CD4-positive, alpha-beta T cell treated with Interleukin-17A for 1 hour (primary cell): ENCODE measurements at places on chromosomes 5 and 9.

- no peak for DNase-seq
Measured at GRCh38 chr9:135385793-135386192, 93.8 kb upstream of the PPP1R26 start.

GRCh38 chr5:89728750-89729149, 680.8 kb downstream of the CETN3 start:
- no peak for DNase-seq

DNA sequence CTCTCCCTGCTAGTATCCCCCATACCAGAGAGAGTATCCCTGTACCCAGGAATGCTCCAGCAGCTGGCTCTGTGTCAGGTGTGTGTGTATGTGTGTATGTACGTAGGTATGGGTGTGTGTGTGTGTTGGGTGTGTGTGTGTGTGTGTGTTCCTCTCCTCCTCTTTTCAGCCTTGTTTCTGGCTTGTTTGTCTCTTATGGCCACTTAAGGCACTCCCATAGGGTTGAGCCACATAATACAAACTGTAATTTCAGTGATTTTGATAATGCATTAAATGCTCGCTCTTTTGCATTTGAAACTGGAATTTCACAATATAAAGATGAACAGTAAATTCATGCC, 80.8 kb upstream of the SH3PXD2B start:
- no peak for DNase-seq

GRCh38 chr9:72554221-72554641, 32.8 kb downstream of the TMC1 start:
- no peak for DNase-seq

DNA sequence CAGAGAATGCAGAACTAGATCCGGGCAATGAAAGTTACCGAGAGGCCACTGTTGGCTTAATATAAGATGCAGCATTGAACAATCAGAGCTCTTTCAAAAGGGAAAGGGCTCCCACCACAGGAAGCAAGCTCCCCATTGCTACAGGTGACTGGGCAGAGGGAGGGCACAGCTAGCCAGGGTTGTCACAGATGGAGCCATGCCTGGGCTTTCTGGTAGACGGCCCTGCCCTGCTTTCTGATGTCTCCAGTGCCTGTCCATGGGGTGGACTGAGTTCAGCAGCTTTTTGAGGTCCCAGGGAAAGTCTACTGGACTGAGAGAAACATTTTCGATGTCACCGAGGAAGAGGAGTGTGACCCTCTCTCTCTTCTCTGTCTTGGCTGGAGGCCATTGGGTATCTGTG, 14.1 kb downstream of the RGS3 start:
- DNase-seq = no peak

GRCh38 chr5:53997736-53998627, 312.4 kb downstream of the ARL15 start:
- DNase-seq = no peak

GRCh38 chr9:129591916-129592315, 29.0 kb downstream of the C9orf50 start:
- DNase-seq = no peak

DNA sequence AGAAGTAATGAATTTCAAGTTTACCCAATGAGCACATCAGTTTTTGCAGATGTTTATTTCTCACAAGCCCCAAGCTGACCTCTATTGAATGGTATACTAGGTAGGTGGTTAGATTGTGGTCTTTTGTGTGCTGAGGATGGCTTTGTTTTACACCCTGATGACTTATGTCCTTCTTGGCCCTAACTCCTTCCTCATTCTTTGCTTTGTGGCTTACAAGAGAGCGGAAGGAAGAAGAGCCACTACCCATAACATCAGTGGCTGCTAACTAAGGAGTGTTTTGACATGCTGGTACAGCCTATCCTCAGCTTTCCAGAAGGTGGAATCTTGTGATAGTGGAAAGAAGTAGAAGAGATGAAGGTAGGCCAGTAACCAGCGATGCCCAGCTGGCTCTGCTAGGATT, 85.7 kb upstream of the NTRK2 start:
- DNase-seq = no peak

- no peak for DNase-seq
Measured at GRCh38 chr5:1018596-1018995, 10.0 kb downstream of the NKD2 start.

- DNase-seq = no peak
Measured at GRCh38 chr9:107942856-107943255, 453.3 kb upstream of the KLF4 start.

DNA sequence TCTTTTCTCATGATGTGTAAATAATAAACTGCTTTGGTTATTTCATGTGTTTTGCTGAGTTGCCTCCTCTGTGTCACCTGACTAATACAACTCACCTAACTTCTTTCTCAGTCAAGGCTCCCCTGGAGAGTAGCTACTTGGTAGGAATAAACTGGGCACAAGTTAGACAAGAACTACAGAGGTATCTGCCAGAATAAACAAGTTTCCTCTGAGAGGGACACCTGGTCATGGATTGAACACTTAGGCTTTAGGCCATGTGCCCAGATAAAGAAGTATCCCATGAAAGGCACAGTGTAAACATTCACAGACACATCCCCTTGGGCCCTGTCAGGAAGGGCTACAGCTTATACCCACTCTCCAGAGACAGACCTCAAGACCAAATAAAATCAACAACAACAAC, 532.5 kb downstream of the KIF4B start:
- DNase-seq = no peak

- DNase-seq = no peak
Measured at GRCh38 chr9:2469681-2470221, 151.8 kb upstream of the VLDLR start.

GRCh38 chr9:5871785-5872184, 18.9 kb upstream of the MLANA start:
- no peak for DNase-seq

GRCh38 chr9:87673446-87674120, 52.3 kb upstream of the CTSL start:
- DNase-seq = no peak

DNA sequence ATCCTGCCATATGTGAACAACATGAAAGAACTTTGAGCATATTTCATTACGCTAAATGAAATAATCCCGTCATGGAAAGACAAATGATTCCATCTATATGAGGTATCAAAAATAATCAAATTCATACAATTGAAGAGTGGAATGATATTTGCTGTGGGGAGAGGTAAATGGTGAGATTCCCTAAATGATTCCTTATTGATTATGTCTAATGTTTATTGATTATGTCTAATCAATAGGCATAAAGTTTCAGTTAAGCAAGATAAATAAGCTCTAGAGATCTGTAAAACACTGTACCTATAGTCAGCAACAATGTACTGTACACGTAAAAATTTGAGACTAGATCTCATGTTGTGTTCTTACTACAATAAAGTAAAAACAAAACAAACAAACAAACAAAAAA, 85.4 kb upstream of the MEGF10 start:
- DNase-seq = no peak

- no peak for DNase-seq
Measured at GRCh38 chr5:109964136-109964535, 274.4 kb downstream of the MAN2A1 start.

DNA sequence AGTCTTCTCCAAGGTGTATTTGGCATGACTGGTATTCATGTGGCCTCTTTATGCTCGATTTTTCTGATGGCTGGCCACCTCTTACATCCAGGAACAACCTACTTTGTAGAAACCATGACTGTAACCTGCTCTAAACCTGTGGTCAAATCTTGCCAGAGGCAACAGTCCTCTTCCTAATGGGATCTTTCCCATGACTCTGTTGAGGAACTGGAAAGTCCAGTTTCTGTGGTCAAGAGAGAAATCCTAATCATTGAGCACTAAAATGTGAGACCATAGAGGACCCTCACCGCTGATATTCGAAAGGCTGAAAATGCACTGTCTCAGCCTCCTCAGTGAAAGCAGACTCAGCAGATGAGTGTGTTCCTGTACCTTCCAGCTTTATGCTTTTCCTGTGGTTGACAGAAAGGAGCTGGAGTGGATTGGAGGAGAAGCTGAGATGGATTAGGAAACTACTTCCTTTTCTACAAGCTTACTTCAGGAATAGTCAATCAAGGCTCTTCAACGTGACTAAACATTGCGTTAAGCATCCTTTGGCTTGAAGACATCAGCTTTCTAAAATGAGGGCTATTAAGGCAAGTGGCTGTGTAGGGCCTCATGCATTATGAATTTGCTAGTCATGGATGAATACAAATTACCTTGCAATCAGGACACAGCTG, 69.7 kb upstream of the DAPK1 start:
- DNase-seq = no peak

- no peak for DNase-seq
Measured at GRCh38 chr9:10144355-10144754, 468.4 kb downstream of the PTPRD start.

DNA sequence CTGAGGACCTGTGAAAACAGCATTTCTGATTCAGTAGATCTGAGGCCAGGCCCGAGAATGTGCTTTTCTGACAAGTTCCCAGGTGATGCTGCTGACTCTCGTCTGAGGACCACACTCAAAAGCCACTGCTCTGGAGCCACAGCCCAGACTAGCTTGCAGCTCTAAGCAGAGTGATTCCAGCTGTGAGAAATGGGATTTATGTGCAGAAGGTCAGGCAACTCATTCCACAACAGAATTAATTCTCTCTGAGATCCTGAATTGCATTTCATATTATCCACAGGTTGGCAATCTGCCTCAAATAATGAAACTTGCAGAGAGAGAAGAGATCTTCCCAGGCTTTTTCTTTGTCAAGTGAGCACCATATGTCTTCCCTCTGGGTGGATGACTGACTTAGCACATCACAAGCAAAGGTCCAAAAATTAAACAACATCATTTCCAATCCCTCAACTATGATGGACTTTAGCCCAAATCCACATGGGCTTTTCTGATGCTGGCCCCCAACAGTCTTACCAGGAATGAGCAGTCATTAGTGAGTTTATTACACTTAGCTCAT, 140.2 kb downstream of the ALDH1A1 start:
- no peak for DNase-seq

GRCh38 chr5:140018096-140018481, 25.0 kb downstream of the NRG2 start:
- no peak for DNase-seq

DNA sequence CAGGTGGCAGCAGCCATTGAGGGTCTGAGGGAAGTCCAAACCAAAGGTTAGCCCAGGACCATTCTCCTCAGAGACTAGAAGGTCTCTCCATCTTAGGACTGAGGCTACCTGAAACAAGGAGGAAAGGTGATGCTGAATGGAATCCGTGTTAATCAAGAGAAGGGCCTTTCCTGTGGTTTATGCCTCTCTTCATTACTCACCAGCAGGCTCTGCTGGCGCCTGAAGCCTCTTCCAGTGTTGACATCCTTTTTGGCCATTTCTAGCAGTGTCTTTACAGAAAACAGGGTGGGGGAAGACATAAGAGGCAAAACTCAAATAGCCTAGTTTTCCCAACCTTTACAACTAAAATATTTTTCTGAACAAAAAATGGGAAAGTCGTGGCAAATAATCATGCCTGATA, 98.0 kb downstream of the ENC1 start:
- no peak for DNase-seq

DNA sequence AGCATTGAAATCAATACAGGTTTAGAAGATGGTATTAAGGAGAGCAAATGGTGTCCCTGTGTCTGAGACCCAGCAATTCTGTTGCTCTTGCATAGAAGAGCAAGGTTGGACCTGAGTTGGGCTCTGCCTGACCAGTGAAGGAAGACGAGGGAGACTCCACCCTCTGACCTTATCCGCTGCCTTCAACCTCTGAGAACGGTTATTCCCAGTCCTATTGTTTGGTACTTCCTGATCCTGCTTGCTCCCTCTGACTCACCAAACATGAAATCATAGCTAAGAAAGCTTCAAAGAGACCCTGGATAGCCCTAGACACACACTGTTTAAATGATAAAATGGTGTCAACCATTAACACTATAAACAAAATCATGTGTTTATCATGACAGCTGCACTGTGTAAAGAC, 218.5 kb downstream of the PLK2 start:
- no peak for DNase-seq

- no peak for DNase-seq
Measured at GRCh38 chr9:18847576-18848275, 185.3 kb downstream of the SAXO1 start.

- DNase-seq = peak; percentile 57
Measured at GRCh38 chr5:132883261-132883834, 9.9 kb downstream of the LEAP2 start.

- DNase-seq = peak; percentile 58
Measured at GRCh38 chr5:134003817-134004625, 754 bp downstream of the VDAC1 start.

GRCh38 chr9:89604729-89605464, at the start of gene GADD45G:
Gene GADD45G, plus strand, starts transcription at chr9:89605012. Its CDS starts 110 bp downstream, at chr9:89605122.
- peak; percentile 91 for DNase-seq

DNA sequence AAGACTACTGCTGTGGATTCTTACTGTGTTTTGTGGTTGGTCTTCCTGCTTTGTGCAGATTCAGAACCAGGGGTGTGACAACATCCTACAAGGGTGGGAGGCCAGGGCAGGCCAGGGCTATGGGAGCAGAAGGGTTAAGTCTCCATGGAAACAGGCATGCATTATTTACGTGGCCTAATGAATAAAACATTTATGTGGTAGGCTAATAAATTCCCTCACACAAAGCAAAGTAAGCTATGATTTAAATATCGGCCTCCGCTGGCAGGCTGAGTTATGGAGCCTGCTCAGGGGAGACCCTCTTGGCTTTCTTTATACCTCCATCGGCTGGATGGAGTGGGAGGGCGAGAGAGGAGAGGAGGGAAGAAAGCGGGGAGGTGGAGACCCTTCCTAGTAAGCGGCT, 230.3 kb upstream of the MVB12B start:
- DNase-seq = no peak

GRCh38 chr9:127078988-127079387, 43.4 kb downstream of the ANGPTL2 start:
- no peak for DNase-seq

GRCh38 chr5:123455640-123456039, 32.4 kb upstream of the CEP120 start:
- DNase-seq = no peak
